KG1 (cell line): ENCODE measurements at places on chromosomes 3 and 15.

- no peak for DNase-seq
Observed at GRCh38 chr3:98786364-98787006, 23.3 kb downstream of the ST3GAL6 start.

GRCh38 chr3:46469680-46470357 lies 5.1 kb upstream of the LTF start:
- no peak for DNase-seq

GRCh38 chr3:100195375-100195774 lies 65.4 kb upstream of the TBC1D23 start:
- DNase-seq = no peak

DNA sequence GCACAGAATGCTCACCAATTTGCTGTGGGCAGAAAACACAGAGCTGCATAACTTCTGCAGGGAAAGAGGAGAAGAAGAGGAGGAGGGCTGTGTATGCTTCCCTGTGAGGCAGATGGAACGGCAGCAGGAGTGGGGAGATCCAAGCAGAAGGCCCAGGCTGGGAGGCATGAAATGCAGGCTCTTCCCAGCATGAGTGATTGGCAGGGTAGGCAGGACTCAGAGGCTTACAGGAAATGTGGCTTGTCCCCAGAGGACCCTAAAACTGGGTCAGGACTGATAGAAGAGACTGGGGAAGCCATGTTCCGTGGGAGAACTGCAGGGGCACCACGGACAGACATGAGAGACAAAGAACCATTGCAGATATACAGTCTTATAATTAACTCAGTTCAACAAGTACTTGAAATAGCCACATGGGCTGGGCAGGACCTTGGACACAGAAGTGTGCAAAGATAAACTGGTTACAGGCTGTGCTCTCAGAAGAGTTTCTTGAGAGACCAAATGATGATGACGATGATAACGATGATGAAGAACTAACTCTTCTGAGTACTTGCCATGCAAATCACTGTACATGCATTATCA lies 286.9 kb downstream of the EPHB1 start:
- no peak for DNase-seq

GRCh38 chr3:163879172-163879571 lies 1199.1 kb downstream of the SI start:
- DNase-seq = no peak

- no peak for DNase-seq
Observed at GRCh38 chr3:77524463-77524862, 484.6 kb downstream of the ROBO2 start.

GRCh38 chr3:68958932-68959331 lies 26.6 kb upstream of the TAFA4 start:
- no peak for DNase-seq

DNA sequence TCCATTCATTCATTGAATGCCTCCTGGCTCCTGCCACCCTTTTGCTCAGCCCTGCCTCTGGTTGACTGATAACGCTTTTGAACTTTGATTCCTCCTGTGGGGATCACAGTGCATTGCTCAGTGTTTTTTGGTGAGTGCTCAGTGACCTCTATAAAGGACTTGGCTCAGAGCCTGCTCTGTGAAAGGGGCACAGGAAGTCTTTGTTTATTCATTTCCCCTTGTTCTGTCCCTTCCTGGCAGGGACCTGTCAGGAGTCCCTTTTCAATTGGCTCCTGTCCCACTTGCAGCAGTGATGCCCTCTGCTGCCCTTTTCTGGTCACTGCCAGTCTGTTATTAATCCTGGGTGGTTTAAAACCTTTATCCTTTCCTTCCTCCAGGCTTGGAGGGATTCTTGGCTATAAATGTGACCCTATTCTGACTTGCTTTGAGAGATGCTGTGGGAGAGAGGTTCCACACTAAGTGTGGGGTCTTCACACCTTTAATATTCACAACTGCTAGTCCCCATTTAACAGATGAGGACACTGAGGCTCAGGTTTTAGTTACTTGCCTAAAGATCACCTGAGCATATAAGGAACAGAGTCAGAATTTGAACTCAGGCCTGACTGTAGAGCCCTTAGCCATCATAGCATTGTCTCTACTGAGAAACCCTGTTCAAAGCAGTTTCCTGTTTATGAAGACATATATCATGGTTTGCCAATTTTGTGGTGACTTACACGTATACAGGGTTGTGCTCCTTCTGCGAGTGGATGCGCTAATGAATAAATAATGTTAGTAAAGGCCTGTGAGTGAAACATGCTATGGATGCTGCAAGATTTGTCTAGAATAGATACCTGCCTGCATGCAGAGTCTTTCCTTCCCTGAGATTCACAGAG lies 23.2 kb upstream of the TATDN2 start:
- peak; percentile 48 for DNase-seq
